Tibial artery (tissue), 4 donors: ENCODE measurements at places on chromosomes 6 and 20.

DNA sequence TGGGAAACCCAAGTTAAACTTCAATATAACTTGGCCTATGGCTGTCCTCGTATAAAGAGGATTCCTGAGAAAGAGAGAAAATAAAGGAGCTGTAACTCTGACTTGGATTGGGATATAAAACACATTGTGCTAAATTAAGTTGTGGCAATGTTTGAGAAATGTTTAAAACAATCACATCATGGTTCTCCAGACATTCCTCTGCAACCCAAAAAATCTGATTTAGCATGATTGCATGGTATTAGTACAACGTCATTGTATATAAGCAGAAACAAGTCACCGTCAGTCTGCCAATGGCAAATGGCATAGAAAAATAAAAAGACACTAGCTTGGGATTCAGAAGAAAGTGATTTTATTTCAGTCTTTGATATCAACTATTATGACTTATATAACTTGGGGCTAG, 140.2 kb upstream of the FAM83B start:
- H3K27ac ChIP-seq: no peak overlapping the region
- no peaks in the 10 kb centered on the region for H3K27me3 ChIP-seq
- no peak overlapping the region for H3K4me3 ChIP-seq
- no peaks in the 10 kb centered on the region for H3K36me3 ChIP-seq
- no peak for DNase-seq

DNA sequence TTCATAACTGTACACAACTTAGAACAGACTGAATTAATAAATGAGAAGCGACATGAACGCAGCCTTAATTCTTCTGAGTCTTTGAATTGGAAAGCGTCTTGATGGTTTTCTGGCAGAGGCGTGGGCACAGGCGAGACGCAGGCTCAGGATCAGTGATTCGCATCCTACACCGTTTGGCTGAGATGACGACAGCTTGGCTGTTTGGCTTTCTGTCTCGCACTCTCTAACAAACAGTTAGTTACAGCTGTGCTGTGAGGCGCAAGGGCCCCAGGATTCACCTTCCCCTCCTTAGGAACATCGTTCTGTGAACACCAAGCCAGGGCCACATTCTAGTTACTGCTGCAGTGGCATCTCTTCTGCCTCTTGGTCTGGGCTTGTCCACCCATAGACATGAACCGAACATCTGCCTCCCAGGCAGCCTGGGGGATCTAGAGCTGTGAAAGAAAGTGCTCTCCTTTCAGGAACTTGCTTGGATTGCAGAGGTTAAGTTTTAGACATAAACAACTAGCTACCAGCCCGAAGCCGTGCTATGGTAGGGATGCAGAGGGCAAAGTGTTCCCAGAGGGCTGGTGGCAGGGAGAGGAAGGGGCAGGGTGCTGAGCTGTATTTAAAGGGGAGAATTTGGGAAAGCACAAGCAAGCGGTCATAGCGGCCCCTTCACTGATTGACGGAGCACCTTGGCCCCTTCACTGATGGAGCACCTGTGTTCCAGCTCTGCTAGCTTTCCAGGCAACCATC, 49.6 kb downstream of the TCP11 start:
- no peak for DNase-seq
- H3K27ac ChIP-seq: peak overlapping the region; percentile 60
- no peaks in the 10 kb centered on the region for H3K27me3 ChIP-seq
- no peak overlapping the region for H3K4me3 ChIP-seq
- H3K4me1 ChIP-seq: peaks cover 49% of the 10 kb centered on the region
- peaks cover 37% of the 10 kb centered on the region for H3K36me3 ChIP-seq

GRCh38 chr6:100453701-100454521, 10.8 kb downstream of the SIM1 start:
- no peaks in the 10 kb centered on the region for H3K4me1 ChIP-seq
- no peaks in the 10 kb centered on the region for H3K36me3 ChIP-seq
- H3K27me3 ChIP-seq: peaks cover 18% of the 10 kb centered on the region
- DNase-seq: no peak
- no peak overlapping the region for H3K27ac ChIP-seq
- H3K4me3 ChIP-seq: no peak overlapping the region

GRCh38 chr6:121865811-121866210, 430.4 kb downstream of the GJA1 start:
- DNase-seq: no peak
- no peak overlapping the region for H3K27ac ChIP-seq

DNA sequence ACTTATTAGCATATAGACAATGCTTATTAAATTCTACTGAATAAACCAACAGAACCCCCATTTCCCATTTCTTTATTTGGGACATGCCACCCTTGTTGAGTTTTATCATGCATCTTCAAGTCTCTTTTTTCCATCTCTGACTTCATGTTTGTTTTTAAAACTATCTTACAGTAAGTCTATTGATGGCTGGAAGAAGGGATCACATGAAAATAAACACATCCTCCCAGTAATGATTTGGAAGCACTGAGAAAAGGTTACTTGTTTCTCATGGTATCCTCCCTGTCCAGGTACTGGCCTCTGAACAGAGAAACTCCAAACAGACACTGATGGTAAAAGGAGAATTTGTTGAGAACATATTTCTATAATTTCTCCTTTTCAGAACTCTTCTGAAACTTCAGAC, 74.9 kb downstream of the KIF13A start:
- DNase-seq: no peak
- H3K36me3 ChIP-seq: no peaks in the 10 kb centered on the region
- no peaks in the 10 kb centered on the region for H3K27me3 ChIP-seq
- no peak overlapping the region for H3K27ac ChIP-seq
- H3K4me3 ChIP-seq: no peak overlapping the region
- no peaks in the 10 kb centered on the region for H3K4me1 ChIP-seq

DNA sequence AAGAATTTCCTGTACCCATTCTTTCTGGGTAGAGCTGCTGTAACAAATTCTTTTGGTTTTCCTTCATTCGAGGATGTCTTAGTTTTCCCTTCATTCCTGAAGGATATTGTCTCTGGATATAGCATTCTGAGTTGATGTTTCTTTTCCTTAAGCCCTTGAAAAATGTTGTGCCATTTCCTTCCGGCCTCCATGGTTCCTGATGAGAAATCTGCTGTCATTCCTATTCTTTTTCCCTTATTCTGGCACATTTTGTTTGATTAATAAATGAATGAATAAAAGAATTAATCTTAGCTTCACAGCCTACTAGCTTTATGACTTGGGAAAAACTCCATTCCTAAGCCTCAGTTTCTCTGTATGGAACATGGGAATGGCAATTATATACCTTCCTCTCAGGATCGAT, 173.1 kb downstream of the EYA2 start:
- no peaks in the 10 kb centered on the region for H3K27me3 ChIP-seq
- no peaks in the 10 kb centered on the region for H3K36me3 ChIP-seq
- no peak for DNase-seq
- H3K27ac ChIP-seq: no peak overlapping the region
- H3K4me3 ChIP-seq: no peak overlapping the region

DNA sequence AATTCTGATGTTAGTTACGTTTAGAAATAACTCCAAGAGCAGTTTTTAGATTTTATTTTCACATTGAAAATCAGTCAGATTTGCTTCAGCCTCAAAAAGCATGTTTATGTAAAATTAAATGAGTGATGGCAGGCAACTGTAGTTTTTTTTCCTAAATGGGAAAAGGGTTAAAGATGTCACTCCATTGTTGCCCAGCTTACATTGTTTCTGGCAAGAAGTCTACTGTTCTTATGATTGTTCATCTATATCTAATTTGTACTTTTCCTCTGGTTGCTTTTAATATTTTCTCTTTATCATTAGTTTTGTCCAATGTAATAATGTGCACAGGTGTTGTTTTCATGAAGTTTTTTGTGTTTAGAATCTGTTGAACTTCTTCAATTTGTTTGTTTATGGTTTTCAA, 6.7 kb upstream of the TTK start:
- H3K27me3 ChIP-seq: no peaks in the 10 kb centered on the region
- H3K36me3 ChIP-seq: no peaks in the 10 kb centered on the region
- DNase-seq: no peak
- H3K27ac ChIP-seq: no peak overlapping the region

DNA sequence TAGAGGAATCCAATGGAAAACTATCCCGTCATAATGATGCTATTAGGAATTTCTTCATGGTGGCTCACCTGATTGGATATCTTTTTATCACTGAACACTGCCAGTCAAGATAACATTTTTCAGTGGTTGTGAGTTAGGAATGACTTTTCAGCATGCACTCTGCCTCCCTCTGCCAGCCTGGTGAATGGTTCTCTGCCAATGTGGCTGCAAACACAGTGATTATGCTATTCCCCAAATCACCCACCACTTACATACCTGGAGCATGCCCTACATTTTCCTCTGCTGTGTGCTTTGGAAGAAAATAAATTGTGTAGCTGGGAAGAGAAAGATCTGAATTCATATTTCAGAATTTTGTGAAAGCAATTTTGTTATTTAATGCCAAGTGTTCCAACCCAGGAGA, 102.6 kb upstream of the LAMP5 start:
- no peak overlapping the region for H3K4me3 ChIP-seq
- no peak overlapping the region for H3K27ac ChIP-seq
- no peaks in the 10 kb centered on the region for H3K27me3 ChIP-seq
- no peak for DNase-seq
- H3K4me1 ChIP-seq: no peaks in the 10 kb centered on the region

DNA sequence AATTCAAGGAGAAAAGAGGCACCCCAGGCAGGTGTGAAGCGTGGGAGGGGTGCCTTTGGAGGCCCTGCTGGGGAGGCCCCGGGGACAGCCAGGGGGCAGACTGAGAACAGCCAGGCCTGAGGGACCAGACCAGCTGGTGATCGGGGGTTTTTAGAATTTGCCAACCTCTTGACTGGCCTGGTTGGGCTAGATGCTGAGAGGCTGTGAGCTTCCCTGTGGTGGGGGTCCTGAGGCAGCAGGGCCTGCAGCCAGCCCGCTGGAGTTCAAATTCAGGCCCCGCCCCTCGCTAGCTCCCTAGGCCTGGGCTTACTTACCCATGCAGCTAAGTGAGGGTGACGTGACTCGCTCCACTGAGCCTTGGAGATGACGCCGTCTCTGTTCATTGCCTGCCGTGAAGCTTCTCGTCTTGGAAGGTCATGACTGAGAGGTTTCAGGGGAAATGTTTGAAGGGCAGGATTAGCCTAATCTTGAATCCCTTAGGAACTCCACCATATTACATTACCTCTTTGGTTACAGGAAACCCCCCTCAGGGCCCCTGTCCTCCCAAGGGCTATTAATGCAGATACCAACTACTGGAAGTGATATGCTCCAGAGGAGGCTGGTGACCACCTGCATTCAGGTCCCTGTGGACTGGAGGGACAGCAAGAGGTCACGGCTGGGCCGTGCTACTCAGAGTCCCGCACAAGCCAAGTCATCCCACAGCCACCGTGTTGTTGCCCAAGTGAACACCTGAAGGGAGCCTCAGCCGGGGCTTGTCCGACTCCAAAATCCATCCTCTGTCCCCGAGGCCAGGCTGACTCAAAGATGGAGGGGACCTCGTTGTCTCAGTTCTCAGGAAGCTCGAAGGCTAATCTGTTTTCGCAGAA, 73.9 kb upstream of the DUSP22 start:
- no peak overlapping the region for H3K27ac ChIP-seq
- H3K4me3 ChIP-seq: no peak overlapping the region
- H3K4me1 ChIP-seq: no peaks in the 10 kb centered on the region
- H3K36me3 ChIP-seq: no peaks in the 10 kb centered on the region

GRCh38 chr20:23114448-23115082, 28.4 kb upstream of the CD93 start:
- no peak overlapping the region for H3K27ac ChIP-seq
- no peak for DNase-seq
- no peaks in the 10 kb centered on the region for H3K36me3 ChIP-seq
- no peak overlapping the region for H3K4me3 ChIP-seq
- H3K4me1 ChIP-seq: no peaks in the 10 kb centered on the region

DNA sequence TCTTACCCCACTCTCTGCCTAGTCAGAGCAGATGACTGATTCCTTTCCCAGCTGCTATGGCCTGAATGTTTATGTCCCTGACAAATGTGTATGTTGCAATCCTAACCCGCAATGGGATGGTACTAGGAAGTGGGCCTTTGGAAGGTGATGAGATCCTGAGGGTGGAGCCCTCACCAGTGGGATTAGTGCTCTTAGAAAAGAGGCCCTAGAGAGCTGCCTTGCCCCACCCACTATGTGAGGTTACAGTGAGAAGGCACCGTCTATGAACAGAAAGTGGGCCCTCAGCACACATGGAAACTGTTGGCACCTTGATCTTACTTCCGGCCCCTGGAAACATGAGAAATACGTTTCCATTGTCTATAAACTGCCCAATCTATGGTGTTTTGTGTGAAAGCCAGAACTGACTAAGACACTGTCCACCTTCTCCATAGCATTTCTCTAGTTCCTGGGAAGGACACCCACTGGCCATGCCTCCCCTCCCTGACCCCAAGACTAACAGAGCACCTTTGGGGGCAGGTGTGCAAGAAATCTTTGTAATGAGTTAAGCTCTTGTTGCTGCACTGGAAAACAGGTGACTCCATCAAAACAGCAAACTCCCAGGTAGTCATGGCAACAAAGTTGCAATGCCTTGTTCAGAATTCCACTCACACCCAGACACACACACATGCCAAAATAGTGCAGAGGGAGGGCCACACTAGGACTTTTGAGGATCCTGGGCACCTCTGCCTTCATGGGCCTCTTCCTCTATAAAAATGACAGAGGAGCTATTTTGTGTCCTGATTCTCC, 16.2 kb downstream of the GABRR2 start:
- H3K27ac ChIP-seq: no peak overlapping the region
- H3K36me3 ChIP-seq: no peaks in the 10 kb centered on the region
- no peak for DNase-seq
- H3K4me3 ChIP-seq: no peak overlapping the region

DNA sequence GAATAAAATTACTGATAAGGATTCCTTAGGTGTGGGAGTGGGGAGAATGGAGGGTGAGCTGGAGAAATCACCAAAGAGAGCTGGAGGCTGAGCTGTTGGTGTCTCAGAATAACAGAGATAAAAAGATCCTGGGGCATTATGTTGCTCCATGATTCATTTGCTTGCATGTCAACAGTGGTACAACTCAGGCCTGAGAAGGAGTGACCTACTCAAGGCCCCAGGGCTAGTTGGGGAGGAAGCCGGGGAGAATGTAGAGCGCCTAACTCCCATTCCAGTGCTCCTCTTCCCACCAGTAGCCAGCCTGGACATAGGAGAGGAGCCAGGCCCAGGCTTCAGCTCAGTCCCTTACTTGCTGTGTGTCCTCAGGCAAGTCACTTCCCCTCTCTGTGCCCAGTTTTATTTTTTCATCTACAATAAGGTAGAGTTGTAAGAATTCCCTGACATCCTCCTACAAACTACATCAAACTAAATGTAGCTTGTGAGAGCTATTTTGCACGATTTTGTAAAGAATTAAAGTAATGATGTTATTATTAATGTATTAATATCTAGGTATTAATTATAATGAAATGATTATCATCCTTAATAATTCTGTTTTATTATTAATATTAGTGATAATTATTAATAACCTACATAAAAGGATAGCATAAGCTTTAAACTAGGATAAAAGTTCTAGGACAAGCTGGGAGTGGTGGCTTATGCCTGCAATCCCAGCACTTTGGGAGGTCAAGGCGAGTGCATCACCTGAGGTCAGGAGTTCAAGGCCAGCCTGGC, 250.9 kb upstream of the SULF2 start:
- no peaks in the 10 kb centered on the region for H3K4me1 ChIP-seq
- no peak overlapping the region for H3K27ac ChIP-seq
- no peaks in the 10 kb centered on the region for H3K27me3 ChIP-seq
